ENCODE measurements at places on chromosomes 11 and 22.

GRCh38 chr11:85811624-85812023, 683 bp upstream of the SYTL2 start:
- DNase-seq, result no peak

- DNase-seq, result no peak
These were observed 41.0 kb downstream of the C11orf58 start for GRCh38 chr11:16779436-16779835.

- DNase-seq, result no peak
These were observed 9.9 kb downstream of the FADS3 start for GRCh38 chr11:61881397-61881796.

- DNase-seq, result no peak
These were observed 231.5 kb downstream of the MIAT start for GRCh38 chr22:26888887-26889286.

GRCh38 chr22:50548040-50548920, 2.6 kb downstream of the KLHDC7B start:
- DNase-seq, result peak; percentile 46

- DNase-seq, result peak; percentile 80
These were observed at the start of gene EI24 for GRCh38 chr11:125568970-125569914. Gene EI24, plus strand, starts transcription at chr11:125569477. Its CDS starts 3,051 bp downstream, at chr11:125572528.

GRCh38 chr11:6734616-6735015, 37.2 kb downstream of the OR2AG2 start:
- DNase-seq, result no peak

DNA sequence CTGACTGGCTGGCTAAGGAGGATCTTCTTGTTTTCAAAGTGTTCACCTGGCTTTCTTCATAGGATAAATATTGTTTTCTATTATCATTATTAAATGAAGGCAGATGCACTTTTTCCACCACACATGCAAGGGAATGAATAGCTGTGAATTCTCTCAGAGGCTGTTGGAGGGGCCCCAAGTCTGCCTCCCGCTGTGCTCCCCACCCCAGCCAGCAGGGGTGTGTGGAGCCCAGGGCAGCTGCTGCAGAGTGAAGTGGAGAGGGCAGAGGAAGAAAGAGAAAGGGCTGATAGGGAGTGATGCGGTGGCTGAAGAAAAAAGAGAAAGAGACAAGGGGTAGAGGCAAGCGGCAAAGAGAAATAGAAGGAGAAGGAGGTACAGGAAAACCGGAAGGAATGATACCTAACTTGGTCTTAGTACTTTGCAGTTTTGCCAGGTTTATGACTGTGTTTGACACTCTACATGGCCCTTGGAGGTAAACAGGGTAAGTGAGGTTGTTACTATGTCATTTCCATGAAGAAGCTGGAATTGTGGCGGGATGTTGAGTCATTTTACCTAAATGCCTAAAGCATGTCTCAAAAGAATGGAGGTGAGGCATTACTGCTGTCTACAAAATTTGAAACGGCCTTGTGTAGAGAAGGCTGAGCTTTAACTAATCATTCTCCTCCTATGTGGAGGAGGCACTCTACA, 145.7 kb upstream of the B3GAT1 start:
- no peak for DNase-seq

GRCh38 chr22:44895296-44896055, 114.3 kb downstream of the PHF21B start:
- DNase-seq, result no peak

GRCh38 chr11:110862407-110862806, 150.2 kb upstream of the ARHGAP20 start:
- DNase-seq, result no peak

- peak; percentile 49 for DNase-seq
These were observed 396 bp downstream of the TEF start for GRCh38 chr22:41382098-41382578.

GRCh38 chr11:48058064-48058463, 77.7 kb downstream of the PTPRJ start:
- DNase-seq, result no peak

GRCh38 chr11:73647459-73648100, 1.2 kb downstream of the PLEKHB1 start:
- peak; percentile 87 for DNase-seq

DNA sequence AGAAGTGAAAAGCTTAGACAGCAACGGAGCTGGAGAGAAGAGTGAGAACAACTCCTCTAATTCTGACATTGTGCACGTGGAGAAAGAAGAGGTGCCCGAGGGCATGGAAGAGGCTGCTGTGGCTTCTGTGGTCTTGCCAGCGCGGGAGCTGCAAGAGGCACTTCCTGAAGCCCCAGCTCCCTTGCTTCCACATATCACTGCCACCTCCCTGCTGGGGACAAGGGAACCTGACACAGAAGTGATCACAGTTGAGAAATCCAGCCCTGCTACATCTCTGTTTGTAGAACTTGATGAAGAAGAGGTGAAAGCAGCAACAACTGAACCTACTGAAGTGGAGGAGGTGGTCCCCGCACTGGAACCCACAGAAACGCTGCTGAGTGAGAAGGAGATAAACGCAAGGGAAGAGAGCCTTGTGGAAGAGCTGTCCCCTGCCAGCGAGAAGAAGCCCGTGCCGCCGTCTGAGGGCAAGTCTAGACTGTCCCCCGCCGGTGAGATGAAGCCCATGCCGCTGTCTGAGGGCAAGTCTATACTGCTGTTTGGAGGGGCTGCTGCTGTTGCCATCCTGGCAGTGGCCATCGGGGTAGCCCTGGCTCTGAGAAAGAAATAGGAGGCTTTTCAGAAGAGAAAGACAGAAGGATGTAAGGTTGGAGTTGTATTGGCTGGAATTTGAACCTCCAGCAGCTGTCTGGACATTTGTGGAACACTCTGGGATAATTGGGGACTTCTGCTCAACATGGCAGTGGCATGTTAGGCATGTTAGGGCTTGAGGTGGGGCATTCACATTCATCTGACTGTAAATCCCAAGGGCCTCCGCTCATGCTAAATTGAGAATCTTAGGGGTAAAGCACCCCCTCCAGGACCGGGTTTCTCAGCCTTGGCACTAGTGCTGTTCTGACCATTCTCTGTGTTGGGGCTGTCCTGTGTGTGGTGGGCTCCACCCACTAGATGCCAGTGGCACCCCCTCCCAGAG, 47.1 kb downstream of the BID start:
- no peak for DNase-seq

- DNase-seq, result peak; percentile 15
These were observed at the start of gene P4HA3 for GRCh38 chr11:74311352-74311926. Gene P4HA3, minus strand, starts transcription at chr11:74311640. Its CDS starts 29 bp downstream, at chr11:74311611.

DNA sequence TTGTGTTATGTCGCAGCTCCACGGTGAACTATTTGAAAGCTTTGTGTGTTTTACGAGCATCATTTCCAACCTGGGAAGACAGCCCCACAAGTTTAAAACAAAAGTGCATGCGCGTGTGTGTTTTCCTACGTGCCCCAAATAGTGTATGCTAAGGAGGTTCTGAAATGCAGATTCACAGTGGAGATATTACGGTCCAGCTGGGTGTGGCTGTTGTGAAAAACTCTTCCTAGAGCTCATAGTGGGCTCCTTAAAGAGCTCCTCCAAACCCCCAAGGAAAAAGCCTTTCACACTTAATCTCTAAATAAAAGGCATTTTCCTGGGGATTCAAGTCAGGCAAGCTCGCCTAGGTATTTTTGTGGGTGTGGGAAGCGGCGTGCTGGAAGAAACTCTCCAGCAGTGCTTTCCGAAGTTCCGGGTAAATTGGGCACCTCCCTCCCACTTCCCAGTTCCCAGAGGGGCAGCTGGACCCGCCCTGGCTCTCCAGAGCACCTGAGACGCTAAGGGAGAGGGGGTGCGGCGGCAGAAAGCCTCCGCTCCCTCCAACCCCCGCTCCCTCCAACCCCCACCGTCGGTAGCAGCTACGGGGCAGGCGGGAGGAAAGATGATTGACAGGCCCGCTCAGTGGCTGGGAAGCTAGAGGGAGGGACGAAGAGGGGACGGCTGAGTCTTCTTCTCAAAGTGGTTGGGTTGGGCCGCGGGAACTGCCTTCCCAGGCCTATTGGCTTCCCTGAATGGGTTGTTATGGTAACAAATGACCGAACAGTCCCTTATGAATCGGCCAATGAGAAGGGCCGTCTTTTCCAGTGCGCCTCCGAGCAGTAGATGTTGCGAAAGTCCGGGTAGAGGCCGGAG, 561 bp upstream of the PCF11 start:
- DNase-seq, result peak; percentile 96

DNA sequence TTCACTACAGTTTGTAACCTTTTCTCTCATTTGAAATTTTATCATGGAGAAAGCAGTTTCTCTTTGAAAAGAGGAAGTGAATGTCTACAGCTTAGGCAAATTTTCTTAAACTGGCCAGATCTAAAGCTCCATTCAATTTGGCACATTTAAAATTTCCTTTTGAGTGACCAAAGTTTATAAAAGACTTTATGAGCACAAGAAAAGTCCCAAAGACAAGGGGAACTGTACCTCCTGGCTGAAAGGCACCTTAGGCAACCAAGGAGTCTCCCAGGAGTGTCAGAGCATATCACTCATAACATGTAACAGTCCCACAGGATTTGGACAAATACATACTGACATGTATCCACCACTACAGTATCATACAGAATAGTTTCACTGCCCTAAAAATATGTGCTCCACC, 41.3 kb downstream of the NARS2 start:
- DNase-seq, result no peak

DNA sequence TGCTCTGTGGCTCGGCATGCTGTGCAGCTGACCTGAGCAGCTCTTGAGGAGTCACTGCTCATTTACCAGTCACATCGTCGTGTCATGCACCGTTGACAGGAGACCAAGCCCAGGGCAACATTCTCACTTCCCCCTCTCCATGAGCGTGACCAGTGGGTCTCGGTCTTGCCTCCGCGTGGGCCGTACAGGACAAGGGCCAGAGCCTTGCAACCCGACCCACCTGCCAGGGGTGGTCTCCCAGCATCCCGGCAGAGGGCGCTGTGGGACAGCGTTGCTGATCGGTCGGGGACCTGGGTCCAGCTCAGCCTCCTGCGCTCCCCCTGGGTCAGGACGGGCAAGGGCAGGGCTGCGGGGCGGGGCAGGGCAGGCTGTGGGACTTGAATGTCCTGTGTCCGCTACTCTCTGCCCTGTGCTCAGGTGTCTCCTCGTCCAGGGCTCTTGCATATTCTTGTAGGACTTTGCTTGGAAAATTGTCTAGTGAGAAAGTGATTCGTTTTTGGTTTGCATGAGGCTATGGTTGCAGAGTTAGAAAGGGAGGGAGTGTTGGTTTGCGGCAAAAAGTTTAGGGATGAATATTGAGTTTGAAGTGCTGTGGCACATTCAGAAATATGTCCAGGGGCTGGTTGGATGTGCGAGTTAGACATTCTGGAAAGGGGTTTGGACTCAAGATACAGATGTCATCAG, 16.2 kb downstream of the EIF4G2 start:
- DNase-seq, result peak; percentile 70

DNA sequence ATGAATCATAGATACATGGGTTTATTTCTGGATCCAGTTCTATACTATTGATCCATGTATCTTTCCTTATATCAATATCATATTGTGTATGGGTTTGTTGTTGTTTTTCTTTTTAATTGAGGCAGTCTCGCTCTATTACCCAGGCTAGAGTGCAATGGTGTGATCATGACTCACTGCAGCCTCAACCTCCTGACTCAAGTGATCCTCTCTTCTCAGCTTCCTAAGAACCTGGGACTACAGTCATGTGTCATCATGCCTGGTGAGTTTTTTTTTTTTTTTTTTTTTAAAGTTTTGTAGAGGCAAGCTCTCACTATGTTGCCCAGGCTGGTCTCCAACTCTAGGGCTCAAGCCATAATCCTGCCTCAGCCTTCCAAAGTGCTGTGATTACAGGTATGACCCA, 1589.4 kb upstream of the TENM4 start:
- no peak for DNase-seq

- no peak for DNase-seq
These were observed 351.8 kb downstream of the BUD13 start for GRCh38 chr11:116420770-116421528.

GRCh38 chr22:48245196-48245485, 1482.7 kb downstream of the TBC1D22A start:
- DNase-seq, result no peak
